ENCODE measurements at places on chromosomes 12 and 14.

DNA sequence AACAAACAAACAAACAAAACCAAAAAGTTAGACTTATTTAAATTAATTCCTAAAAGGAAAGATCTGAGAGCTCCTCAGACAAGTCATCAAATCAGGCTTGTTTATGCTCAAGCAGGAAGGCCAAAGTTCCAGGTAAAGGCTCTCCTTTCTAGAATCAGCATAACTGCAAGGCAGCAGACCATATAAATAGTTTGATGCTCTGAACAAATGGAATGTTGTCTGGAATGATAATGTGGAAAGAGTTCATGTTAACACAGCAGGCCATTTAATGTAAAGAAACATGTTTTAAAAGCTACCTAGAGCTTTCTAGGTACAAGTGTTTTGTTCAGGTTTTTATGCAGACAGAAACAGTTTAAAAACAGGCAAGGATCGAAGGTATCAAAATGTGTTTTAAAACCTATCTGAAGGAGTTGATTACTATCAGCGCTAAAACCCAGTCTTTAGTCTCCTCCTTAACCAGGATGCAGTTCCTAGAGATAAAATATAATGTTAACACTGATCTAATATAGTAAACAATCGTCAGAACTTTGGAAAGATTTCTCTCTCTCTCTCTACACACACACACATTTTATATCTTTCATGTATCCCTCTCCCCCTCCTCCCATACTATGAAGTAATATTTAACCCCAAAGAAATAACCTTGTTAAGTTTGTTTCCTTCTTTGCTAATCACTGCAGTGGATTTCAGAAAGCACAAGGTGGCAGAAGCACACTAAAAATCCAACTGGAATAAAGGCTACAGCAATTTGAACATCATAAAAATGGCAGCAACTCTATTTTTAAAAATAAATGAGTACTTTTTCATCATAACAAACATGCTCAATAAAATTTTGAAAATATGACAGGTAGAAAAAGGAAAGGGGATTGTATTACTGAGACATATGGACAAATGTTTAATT is 135.5 kb downstream of the PAWR start:
- peak; percentile 14 for DNase-seq

GRCh38 chr14:92686900-92687427 is 61.5 kb downstream of the LGMN start:
- DNase-seq = peak; percentile 68

DNA sequence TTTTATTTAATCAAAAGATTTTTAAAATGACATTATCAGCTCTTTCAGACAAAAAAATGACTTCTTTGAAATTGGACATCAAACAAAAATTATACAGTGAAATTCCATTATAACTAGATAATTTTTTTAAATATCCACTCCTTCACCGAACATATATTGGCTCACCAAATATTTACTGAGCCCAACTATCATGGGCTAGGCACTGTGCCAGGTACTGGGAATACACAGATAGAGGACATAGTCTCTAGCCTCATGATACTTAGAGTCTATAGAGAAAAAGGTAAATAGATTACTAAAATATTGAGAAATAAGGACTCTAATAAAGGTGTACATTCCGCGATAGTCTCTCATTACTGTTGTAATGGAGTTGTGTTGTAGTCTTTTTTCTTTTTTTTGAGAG is 219.9 kb downstream of the SEC23A start:
- DNase-seq = no peak

DNA sequence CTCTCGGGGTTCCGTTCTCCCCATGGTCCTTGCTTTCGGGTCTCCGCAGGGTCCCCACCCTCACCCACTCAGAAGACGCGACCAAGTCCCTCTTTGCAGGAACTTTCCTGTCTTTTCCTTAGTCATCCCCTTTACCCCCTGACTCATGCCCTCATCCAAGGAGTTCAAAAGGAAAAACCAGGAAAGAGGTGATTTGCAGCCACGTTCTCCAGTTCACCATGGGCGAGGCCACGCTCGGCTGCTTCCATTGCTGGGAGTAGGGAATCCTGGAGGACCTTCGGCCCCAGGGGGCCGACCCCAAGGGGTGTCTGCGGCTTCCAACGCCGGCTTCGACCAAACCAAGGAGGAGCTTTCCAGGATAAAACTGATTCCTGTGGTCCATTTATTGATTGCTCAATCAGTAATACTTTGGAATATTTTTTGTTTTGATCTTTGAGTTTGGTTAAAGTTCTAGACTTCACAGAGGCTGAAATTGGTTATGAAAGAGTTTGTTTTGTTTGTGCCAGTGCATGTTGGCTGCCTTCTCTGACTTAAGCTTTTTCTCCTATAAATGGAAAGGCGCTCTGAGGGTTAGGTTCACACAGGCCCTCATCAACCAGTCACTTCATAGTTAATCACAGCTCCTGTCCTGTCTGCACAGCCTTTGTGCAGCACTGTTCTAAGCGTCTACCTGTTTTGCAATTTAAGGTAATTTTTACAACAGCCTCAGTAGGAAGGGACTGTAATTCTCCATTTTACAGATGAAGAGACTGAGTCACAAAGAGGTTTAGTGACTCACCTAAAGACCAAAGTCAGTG is 827 bp downstream of the ALDH2 start:
- no peak for DNase-seq

DNA sequence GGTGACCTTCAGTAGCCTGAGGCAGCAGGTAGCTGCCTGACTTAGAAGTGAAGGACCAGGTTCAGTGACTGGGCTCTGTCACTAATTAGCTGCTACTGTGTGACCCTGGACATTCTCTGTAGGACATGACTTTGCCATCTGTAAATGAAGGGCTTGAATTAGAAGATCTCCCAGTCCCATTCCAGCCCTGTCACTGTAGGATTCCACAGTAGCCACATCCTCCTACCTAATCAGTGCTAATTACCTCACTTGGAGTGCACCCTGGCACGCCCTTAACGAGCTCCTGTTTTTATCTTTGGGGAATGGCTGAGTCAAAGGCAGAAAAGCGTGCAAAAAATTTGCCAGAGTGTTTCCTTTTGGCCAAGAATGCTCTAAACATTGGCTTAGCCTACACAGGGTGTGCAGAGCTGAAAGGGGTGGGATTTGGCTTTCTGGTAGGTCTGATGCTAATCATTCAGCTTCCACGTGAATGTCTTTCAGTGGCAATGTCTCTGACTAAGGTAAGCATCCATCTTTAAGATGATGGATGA is 6.8 kb downstream of the NTF3 start:
- no peak for DNase-seq

- DNase-seq = no peak
These were observed 51.7 kb downstream of the SLC25A47 start for GRCh38 chr14:100374876-100375265.

DNA sequence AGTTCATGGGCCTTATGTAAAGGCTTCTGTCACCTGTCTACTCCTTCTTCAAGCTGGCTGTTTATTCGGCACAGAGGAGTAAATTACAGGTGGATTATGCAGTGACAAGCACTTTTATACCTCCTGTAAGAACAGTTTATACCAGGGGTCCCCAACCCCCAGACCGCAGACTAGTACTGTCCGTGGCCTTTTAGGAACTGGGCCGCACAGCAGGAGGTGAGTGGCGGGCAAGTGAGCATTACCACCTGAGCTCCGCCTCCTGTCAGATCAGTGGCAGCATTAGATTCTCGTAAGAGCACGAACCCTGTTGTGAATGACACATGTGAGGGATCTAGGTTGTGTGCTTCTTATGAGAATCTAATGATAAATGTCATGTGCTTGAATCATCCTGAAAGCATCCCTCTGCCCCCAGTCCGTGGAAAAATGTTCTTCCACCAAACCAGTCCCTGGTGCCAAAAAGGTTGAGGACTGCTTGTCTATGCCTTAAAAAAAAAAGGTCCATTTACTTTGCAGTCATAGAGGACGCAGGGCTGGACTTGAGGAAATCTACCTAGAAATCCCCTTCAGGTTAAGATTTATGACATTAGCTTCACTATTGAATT is 78.8 kb downstream of the ETV6 start:
- no peak for DNase-seq

GRCh38 chr12:58067610-58068387 is 126.4 kb downstream of the ATP23 start:
- no peak for DNase-seq

GRCh38 chr14:69244946-69245345 is 15.0 kb upstream of the GALNT16 start:
- no peak for DNase-seq

- DNase-seq = no peak
These were observed 49.6 kb upstream of the HECTD1 start for GRCh38 chr14:31257244-31257553.

DNA sequence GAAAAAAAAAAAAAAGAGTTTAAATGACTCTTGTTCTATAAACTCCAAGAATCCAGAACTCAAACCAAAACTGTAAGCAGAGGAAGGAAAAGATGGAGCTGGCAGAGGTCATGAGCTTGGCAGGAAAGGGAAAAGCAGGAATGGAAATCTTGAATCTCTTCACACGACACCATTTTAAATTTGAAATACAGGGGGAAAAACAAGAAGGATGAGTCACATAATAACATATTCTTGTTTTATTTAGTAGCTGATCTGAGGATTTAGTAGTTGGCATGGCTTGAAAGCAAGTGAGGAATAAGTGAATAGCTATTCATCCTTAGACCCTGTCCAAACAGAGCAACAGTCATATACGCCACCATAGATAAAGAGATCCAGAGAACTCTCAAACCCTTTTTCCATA is 35.0 kb downstream of the EPS8 start:
- DNase-seq = no peak

DNA sequence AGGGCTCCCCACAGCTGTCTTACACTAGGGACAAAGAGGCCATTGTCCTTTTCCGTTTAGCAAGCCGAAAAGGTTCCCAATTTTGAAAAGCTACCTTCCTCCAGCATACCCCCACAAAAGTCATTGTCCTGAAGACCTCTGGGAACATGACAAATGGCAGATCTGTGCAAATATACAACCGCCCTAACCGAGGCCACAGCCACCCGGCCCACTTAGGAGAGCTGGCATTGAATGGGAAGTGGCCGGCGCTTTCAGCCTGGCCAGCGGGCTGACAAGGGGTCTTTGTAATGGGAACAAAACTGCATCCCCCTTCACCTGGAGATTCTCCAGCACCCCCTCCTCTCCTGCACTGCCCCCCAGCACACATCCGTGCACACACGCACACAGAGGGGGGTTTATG is 48.1 kb upstream of the VASH1 start:
- no peak for DNase-seq

DNA sequence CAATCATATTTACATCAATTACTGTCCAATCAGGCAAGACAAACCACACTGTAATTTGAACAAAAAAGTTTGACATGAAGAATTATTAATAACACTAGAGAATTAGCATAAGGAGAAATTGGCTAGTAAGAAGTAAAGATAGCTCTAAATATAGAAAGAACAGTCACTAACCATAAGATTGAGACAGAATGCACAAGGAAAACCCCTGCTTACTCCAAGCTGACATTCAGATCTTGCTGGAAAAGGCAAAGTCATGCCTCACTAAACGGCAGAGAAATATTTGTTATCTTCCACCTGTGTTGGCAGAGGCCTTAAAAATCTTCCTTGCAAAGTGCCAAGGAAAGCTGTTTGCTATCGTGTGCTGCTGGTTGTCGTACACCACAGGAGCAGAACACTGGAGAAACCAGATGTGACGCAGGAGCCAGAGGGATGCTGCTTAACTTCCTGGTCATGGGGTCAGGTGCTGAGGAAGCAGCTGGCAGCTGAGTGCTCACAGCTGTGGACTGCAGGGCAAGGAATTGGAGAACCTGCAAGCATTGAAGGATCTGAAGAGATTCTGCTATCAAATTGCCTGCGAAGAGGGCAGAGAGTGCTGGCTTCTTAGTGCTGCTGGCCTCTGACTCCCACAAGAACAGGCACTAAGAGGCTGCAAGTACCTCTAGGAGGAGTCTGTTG is 1323.3 kb downstream of the LRFN5 start:
- peak; percentile 55 for DNase-seq

DNA sequence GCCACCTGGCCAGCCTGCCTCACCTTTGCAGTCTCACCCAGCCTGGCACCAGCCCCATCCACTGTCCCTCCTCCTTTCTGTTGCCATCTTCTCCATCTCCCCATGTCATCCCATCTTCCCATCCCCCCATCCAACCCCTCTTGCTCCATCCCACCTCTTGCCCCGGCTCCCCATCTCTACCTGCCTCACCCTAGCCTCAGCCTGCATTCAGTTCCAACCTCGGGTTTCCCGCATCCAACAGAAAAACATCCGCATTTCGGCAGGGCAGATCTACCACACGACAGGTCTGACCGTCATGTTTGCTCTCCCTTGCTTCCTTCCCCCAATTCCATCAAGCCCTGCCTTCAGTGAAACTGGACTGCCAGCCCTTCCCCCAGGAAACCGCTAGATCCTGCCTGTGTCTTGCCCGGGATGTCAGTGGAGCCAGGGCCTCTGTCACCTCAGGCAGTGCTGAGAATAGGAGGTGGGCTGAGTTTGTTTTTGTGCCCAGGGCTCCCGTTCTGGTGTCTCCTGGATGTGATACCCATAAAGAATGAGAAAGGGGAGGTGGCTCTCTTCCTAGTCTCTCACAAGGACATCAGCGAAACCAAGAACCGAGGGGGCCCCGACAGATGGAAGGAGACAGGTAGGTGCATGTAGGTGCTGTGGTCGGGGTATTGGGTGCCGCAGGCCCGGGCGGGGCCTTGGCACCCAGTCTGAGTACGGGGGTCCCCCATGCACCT is 2.5 kb downstream of the KCNH3 start:
- no peak for DNase-seq

GRCh38 chr14:69224946-69225345 is 33.6 kb downstream of the EXD2 start:
- DNase-seq = no peak

DNA sequence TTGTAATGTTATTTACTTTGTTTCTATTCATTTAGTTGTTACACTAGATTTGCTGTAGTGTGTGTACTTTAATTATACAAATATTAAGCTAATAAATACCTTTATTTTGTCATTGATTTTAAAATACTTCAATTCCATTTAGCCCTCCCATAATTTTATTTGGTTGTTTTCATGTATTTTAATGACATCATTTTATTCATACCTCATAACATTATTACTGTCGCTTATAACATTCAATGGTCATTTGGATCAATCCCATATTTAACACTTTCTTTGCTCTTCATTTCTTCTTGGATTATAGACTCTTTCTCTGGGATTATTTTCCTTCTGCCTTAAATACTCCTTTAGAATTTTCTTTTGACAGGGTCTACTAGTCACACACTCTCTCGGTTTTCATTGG is 86.6 kb upstream of the CAND1 start:
- DNase-seq = no peak

GRCh38 chr12:110928700-110929099 is 8.3 kb upstream of the MYL2 start:
- no peak for DNase-seq
